Naive B cell (primary cell): ENCODE measurements at places on chromosomes 1 and 21.

- no peak for DNase-seq
Observed at GRCh38 chr1:9732123-9732971, 80.8 kb downstream of the PIK3CD start.

DNA sequence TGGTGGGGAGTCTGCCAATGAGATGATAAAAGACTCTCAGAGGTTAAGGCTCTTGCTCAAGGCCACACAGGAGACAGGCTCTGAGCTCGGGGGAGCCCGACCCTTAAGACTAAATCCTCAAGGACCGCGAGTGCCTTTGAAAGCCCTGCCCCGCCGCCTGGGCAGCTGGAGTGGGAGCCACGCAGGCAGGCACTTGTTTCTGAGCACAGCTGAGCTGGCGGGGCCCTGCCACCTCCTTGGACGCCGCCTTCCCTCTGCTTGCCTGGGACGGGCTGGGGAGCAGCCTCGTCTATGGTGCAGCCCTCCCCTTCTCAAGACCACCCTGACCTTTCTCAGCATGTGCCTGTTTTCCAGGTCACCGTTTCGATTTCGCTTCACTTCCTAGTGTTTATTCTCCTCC, 169.3 kb downstream of the CAMTA1 start:
- no peak for DNase-seq

DNA sequence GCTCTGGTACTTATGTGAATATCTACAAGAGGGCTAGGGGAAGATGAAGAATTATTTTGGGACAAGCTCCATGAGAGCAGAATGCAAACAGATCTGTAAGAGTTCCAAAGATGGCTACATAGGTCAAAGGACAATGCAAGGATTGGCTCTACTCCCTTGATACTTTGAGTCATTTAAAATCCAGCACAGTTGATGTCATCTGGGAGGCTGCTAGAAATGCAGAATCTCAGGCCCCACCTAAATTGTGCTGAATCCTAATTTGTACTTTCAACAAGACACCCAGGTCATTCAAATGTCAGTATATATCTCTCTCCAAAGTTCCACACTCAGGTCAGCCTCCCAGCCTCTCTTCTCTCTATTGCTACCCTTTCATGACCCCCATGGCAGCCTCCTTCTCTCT, 23.7 kb upstream of the TADA1 start:
- DNase-seq = no peak

GRCh38 chr1:185862235-185862634, 128.0 kb downstream of the HMCN1 start:
- DNase-seq = no peak

GRCh38 chr1:151508833-151509232, 2.4 kb upstream of the CGN start:
- no peak for DNase-seq

DNA sequence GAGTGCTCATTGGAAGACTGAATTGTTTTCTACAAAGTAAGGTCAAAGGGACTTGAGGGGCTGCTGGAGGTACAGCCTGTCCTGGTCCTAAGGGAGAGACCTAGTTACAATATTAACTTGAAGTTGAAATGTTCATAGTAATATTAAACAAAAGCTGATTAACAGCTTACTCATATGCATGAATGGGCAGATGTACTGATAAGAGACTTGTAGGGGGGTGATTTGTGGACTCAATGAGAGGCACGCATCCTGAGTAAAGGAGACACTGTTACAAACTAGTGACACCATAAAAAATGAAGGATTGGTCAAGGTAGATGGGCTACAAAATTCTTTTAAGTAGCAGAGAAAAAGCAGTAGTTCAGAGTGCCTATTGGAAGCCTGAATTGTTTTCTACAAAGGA, 2.7 kb downstream of the HSD11B1 start:
- DNase-seq = no peak

DNA sequence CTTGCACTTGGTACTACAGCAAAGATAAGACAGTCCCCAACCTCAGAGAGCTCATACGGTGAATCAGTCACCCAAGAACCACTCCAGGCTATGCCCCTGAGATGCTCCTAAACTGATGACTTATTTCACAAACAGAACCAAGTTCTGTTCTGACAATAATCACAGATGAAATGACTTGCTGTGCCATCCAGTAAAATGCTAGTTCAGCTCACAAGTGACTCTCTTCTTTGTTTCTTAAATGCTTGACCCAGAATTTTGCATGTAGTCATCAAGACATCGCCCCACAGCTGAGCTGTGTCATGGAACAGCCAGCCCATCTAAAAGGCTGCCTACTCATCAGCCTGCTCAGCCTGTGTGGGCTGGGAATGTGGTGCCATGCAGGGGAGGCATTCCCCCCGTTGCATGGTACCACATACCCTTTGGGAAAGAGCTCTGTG, 6.1 kb upstream of the SLC19A2 start:
- DNase-seq = no peak

GRCh38 chr1:201399352-201400126, 415 bp upstream of the LAD1 start:
- no peak for DNase-seq

- DNase-seq = no peak
Observed at GRCh38 chr1:147821883-147822282, 61.5 kb upstream of the GJA5 start.

GRCh38 chr1:202697038-202697437, 13.2 kb downstream of the SYT2 start:
- DNase-seq = no peak

DNA sequence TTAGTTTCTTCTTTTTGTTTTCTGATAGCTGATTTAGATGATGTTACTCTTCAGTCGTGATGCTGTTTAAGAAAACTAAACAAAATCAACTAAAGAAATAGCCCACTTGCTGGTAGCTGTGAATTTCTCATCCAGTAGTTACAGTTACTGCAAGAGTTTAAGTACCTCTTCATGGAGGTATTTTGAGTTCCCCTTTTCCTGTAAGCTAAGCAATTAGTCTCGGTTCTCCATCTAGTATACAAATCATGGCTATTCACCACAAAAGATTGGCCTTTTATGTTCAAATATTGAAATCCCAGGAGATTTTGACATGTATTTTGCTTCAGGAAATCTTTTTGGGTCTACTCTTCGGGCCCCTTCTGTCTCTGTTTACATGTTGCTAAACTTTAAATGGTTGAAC, 31.1 kb downstream of the HUNK start:
- DNase-seq = no peak

DNA sequence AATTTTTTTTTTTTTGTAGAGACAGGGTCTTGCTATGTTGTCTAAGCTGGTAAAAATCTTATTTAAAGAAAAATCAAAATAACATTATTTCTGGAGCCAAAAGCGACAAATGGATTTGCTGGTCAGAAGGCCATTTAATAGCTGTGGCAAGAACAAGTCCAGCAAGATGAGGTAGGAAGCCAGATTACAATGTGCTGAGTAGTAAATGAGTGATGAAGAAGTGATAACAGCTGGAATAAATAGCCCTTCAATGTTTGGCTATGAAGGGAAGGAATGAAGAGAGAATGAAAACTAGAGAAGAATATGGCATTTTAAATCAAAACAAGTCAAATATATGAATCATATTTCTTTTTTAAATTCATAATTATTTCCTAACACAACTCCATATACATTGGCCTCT, 34.5 kb downstream of the SYDE2 start:
- no peak for DNase-seq

GRCh38 chr1:89199525-89200031, 836 bp upstream of the GBP4 start:
- DNase-seq = peak; percentile 25

GRCh38 chr1:195806060-195806459, 802.2 kb downstream of the KCNT2 start:
- DNase-seq = no peak

DNA sequence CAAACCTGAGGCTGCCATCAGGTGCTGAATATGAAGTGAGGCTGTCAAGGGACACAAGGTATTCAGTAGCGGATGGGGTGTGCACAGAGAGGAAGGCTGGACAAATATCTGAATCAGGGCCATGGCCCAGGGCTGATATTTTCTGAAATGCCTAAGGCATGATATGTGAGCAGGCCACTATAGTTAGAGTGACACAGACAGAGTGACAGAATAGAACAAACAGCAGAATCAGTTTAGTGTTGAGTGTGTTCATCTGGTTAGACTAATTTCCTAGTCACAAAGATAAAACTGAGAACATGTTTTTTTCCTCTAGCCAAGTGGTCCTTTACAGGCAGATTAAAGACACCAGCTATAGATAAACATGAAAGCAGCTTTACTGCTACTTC, 3.9 kb downstream of the OVAAL start:
- DNase-seq = no peak

DNA sequence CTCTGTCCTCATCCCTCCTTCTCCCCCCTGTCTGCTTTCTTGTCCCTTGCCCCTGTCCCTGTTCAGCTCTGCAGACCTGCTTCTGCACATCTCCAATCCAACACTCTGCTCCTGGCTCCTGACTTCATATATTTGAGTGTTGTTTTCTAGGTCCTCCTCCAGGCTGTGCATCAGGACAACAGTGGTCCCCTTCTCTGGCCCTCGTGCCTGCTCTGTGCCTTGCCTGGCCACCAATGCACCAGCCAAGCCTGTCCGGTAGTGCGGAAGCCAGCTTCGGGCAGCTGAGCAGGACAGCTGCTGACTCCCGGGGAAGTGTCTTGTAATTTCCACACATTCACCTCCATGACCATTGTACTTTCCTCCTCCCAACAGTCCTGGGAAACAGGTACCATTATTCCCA, 203.4 kb upstream of the RAB4A start:
- no peak for DNase-seq

DNA sequence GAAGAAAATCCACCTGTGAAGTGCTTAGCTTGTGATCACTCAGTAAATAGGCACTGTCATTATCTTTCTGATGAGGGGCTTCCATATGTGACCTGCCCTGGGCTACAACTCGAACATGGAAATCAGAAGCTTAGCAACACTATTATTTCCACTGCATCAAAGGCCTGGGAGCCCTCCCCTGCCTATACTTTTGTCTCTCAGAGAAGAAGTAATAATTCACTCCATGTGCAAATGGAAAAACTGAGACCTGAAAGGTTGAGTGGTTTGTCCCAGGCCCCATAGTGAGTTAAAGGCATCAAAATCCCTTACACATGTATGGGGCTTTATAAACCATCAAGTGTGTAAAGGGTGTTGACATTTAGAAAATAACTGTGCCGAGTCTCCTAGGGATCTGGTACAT, 20.9 kb downstream of the SOX13 start:
- no peak for DNase-seq

GRCh38 chr1:12179111-12179519, 12.3 kb downstream of the TNFRSF1B start:
- DNase-seq = peak; percentile 26

DNA sequence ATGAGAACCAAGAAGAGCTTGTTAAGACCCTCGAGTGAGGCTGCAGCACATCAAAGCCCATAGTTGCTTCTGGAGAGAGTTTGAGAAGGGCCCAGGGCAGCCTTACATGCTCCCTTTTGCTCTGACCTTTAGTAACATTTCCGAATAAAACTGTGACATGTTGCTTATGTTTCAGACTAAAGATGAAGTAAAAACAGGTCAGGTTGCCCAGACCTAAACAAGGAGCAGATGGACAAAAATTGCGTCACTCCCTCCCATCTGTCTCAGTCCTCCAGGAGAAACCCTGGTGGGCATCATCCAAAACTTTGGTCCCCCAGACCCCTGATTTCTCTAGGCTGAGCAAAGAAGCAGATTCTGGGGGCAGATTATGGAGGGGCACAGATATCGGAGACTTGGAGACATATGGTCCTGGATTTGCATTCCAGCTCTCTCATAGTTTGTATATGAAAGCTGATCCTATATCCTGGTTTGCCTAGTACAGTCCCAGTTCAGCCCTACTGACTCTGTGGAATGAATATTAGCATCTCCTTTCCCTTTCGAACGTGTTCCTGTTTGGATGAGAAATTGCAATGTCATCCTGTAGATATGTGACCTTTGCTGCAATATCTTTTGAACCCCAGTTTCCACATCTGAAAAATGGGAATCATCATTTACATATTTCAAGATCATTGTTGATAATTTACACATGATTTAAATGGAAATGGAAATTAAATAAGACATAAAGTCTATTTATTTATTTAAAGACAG, 304.9 kb upstream of the USP24 start:
- no peak for DNase-seq

DNA sequence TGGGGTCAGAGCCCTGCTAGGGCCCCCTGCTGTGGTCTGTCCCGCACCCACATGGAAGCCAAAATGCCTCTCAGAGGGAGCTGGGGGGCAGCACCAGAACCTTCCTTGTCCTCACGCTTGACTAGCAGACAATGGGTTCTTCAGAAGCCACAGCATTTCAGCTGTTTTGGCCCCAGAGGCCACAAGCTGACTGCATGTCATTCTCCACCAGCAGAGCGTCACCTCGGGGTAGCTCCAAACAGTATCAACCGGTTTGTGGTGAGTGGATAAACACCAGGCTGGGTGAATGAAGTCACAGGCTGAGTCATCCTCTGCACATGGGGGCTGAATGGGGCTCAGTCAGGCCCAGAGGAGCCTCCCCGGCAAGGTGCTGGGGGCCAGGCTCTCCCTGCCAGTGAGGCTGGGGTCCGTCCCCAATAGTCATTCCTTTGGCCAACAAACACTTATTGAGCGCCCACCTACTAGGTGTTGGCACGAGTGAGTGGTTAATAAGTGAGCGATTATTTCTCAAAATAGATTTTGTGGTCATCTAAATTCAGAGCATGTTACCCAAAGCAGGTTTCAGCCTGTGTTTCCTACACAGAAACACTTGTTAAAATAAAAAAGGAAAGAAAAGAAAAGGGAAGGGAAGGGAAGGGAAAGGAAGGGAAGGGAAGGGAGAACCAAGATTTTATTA, 9.1 kb downstream of the OLIG1 start:
- no peak for DNase-seq

GRCh38 chr1:245791410-245792312, 636.9 kb downstream of the KIF26B start:
- no peak for DNase-seq

DNA sequence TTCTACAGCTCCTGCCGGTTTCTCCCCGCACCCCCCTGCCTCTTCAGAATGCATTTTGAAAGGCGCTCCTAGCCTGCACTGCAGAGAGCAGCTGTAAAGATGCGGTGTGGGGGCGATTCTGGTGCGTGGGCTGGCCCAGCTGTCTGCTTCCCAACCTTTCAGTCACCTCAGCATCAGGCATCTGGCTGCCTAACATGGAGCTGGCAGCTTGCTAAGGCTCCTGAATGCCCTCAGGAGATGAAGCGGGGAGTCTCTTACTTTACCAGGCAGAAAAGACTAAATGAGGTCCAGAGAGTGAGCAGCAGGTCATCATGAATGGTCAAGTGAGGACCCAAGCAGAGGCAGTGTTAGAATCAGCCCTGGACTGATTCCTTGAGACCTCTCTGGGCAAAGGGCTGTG, 8.7 kb downstream of the IER5 start:
- no peak for DNase-seq

- DNase-seq = no peak
Observed at GRCh38 chr1:110763149-110763548, 88.4 kb upstream of the KCNA3 start.

DNA sequence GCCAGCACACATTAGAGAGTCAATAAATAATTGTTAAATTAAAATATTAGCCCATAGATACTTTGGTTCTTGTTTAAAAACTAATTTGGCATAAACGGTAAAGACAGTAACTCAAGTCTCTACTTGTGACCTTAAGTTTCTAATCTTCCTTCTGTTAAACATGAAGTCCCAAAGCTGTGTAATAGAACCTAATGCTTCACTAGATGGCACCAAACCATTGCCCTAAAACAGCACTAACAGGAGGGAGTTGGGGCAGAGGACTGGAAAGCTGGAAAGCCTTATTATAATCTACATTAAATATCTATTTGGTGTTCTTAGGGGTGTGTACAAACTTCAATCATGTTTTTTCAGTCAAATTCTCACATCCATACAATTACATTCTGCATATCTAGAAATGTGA, 176.7 kb downstream of the OLFM3 start:
- no peak for DNase-seq
